ENCODE measurements at places on chromosomes 12 and 14.

GRCh38 chr14:21652209-21652808 is 1.3 kb upstream of the OR4E2 start:
- DNase-seq, result no peak

- no peak for DNase-seq
These were observed 57.5 kb downstream of the DENND5B start for GRCh38 chr12:31533470-31533869.

GRCh38 chr12:49195736-49196135 is 6.9 kb upstream of the TUBA1A start:
- DNase-seq, result no peak

GRCh38 chr14:99350751-99351150 is 78.8 kb upstream of the BCL11B start:
- no peak for DNase-seq

Data from CD4-positive, alpha-beta T cell treated with Interleukin-1 beta for 1 hour (primary cell).